ENCODE measurements at places on chromosomes 6 and 20.

DNA sequence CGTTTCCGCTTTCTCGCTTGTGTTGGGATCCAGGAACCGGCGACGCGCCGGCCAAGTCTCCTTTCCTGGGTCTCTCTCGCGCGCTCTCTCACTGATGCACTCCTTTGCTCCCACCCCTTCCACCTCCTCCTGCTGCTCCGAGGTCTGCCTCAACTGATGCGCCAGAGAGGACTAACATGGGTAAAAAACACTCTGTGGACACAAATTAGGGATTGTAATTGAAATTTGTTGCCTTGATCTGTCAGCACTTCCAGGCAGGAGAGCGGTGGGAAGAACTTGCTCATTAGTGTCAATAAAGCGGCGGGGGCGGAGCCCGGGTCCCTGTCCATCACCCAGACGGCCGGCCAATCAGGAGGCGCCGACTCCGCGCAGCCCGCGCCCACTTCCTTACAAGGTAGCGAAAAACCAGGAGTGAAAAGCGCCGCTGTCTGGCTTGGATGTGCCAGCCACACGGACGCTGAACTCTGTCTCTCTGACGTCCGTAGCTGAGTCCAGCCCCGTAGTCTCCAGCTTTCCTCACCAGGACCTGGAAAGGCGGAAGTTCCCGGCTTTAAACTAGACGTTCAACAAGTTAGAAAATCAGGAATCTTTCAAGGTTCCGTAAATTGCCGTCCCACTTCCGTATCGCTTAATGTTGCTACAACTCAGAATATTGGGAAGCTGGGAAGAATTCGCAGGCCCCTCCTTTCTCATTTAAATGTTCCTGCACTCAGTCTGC, at the start of gene TBX18:
TSS of gene TBX18 (minus strand) at position 267 of the 718 bp plus-strand sequence. CDS start 417 bp downstream, outside the sequence.
- peak; percentile 14 for DNase-seq

- DNase-seq: no peak
Observed at GRCh38 chr20:37223053-37223452, 38.6 kb downstream of the GHRH start.

- no peak for DNase-seq
Observed at GRCh38 chr6:33634161-33634727, 13.1 kb downstream of the ITPR3 start.

- DNase-seq: no peak
Observed at GRCh38 chr6:20433321-20433720, 31.6 kb downstream of the E2F3 start.

DNA sequence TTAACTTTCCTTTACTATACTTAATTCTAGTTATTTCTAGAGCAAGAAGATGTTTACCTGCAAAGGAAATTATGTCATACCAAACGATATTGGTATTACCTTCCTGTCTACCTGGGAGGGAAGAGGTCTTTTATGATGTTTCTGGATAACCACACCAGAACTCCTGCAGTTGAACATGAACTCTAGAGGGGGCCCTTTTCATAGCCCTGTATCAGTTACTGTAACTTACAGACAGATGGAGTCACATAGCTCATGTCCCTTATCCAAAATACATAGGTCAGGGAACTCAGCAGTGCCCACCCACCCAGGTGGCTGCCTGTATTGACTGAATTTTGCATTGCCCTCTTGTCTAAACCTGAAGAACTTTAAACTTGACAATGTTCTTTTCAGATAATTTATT, 35.1 kb upstream of the MYL9 start:
- DNase-seq: no peak

GRCh38 chr6:157486572-157486971, 105.6 kb downstream of the ZDHHC14 start:
- no peak for DNase-seq

DNA sequence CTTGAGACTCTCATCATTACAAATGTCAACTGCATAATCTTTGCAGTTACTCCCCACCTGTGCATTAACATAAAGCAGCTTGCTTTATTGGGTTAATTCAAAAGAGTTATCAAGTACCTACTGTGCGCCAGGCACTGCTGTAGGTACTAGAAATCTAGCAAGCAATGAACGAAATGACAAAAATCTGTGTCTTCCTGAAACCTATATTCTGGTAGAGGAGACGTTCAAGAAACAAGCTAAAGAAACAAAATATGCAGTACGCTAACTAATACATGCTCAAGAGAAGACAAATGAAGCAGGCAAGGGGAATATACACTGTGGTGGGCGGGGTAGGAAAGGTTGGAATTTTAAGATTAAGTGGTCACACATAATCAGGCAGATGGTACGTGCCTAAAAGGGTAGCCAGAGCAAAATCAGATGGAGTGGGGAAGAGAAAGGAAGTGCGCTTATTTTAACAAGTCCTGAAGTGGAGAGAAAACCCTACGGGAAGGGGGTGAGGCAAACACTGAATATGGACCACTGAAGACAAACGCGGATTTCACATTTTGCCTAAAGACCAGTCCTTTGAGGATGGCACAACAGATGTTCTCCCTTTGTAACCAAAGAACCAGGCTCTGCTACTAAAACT, 1.2 kb downstream of the ELOVL2 start:
- no peak for DNase-seq

DNA sequence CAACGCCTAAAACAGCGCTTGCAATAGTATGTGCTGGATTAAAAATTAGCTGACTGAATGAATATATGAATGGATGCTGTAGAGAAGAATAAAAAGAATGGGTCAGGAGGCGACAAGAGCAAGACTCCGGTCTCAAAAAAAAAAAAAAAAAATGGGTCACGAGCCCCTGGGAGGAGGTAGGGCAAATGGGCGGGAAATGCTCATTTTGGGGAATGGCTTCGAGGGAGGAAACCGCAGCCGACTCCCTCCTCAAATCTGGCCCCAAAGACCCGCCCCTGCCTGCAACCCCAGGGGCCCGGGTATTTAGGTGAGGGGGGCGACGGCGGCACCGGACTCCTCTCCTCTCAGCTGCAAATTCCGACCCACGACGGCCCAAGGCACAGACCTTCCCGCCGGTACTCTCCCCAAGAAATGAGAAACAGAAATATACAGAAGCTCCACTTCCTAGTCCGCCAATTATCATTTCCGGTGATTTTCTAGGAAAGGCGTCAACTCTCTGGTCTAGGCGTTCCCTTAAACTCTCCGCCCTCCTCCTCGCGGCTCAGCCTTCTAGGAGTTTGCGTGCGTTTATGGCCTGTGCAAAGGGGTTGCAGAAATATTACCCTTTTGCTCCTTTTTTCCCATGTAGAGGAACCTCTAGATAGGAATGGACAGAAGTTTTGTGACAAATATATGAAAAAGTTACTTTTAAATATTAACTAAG, at the start of gene ZNF311:
TSS of gene ZNF311 (minus strand) at position 133 of the 703 bp plus-strand sequence. CDS start 1,361 bp downstream, outside the sequence.
- DNase-seq: no peak

DNA sequence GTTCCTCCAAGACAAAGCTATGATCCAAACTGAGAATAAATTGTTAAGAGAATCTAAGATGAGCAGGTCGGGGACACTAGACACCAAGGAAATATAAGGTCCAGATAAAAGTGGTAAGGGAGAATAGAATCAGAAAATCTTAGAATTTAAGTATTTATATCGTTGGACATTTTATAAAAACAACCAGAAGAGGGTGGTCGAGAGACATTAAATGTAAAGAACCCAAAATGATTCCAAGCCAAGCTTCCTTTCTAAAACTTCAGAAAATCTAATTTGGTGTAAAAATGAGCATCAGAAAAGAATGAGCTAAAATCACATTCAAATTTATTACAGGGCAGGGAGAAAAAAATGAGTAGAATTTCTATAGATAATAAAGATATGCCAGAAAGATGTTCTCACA, 97.8 kb upstream of the OGFRL1 start:
- DNase-seq: no peak

DNA sequence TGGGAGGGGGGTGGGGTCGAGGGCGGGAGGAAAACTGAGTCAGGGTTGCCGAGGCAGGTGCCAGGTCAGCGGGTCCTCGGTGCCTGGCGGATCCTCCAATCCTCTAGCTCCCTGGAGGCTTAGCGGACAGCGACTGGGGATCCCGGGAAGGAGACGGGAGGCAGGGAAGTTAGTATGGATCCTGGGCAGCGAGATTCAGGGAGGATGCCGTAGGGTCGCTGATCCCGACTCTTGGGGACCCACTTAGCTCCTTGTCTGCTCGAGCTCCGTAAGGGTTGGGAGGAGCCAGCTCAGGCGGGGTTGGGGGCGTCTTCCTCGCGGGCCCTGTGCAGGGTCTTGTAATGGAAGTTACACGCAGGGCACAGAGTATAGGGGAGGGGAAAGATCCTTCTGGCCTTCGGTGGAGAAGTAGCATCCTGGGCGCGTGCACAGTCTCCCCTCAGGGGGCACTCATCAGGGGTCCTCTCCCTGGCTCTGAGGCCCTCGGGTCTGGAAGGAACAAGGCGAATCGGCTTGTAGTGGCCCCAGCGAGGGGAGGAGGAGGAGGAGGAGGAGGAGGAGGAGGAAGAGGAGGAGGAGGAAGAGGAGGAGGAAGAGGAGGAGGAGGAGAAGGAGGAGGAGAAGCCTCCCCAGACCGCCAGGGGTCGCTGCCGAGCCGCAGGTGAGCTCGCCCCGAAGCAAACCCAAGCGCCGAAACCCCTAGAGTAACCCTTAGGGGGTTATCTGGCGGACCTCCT, 6.4 kb upstream of the SLC12A5 start:
- DNase-seq: peak; percentile 48

Measured in occipital lobe (tissue), 3 donors.